ENCODE measurements at places on chromosomes 2 and 18.

DNA sequence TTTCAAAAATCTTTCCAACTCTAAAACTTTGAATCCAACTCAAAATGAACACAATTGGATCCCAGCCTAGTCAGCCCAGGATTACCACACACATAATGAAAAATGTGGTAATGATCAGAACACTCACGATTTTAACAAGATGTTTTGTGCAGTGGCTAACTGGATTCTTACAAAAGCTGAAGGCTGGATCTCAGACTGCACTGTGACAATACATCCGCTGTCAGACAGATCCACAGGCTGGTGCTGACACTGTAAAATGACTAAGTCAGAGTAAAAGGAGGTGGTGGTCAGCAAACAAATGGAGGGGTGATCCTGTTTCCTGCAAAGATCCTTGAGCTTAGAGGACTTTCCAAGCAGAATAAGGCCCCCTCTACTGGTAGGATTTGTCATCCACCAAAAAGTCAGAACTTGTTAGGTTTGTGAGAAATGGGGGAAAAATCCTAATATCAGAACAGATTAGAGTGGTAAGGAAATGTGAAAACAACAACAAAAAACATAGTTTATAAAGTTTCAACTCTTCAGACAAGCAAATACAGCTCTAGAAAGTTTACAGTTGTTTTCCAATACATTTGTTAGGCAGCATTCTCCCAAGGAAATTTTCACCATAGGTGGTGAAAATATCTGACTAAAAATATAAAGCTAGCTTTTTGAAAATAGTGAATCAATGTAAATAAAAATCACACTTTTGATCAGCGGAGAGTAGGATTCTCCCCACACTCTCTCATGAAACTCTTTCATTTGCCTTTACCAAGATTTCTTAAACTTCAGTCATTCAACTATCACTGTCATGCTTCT is 211.9 kb downstream of the AGPS start:
- DNase-seq, result peak; percentile 35

GRCh38 chr2:203209538-203209937 is 29.3 kb upstream of the CYP20A1 start:
- DNase-seq, result no peak

DNA sequence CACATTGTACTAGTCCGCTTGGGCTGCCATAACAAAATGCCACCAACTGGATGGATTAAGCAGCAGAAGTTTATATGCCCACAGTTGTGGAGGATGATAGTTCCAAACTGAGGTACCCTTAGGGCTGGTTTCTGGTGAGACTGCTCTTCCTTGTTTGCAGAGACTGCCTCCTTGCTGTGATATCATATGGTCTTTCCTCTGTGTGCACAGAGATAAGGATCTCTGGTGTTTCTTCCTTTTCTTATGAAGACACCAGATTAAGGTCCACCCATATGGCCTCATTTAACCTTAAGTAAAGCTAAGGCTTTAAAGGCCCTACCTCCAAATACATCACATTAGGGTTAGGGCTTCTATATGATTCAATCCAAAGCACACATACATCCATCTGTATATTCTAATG is 738.2 kb upstream of the GCFC2 start:
- no peak for DNase-seq

- DNase-seq, result no peak
Observed at GRCh38 chr2:5549771-5550170, 142.4 kb upstream of the SOX11 start.

- DNase-seq, result no peak
Observed at GRCh38 chr2:218644721-218645120, 14.7 kb downstream of the ZNF142 start.

- DNase-seq, result no peak
Observed at GRCh38 chr18:39208190-39208589, 1642.6 kb upstream of the CELF4 start.
